ENCODE measurements at places on chromosomes 12 and 14.

GRCh38 chr14:23569443-23570151 lies 2.0 kb upstream of the AP1G2 start:
- DNase-seq: no peak

DNA sequence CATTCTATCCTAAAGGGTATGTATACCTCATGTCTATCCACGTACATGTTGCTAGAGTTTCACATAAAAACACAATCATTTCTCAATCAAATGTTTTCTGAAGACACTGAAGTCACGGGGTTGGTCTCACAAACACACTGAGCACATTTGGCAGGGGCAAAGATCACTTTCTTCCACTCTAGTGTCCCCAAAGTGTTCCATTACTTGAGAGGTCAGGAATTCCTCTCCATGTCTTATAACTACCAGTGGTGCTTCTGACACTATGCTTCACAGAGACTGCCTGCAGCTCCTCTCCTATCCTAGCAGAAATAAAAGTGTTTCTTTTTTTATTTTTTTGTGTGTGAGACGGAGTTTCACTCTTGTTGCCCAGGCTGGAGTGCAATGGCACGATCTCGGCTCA lies 19.1 kb downstream of the ZFYVE1 start:
- DNase-seq: no peak

- DNase-seq: no peak
These were observed 22.4 kb upstream of the FBRSL1 start for GRCh38 chr12:132467511-132467910.

DNA sequence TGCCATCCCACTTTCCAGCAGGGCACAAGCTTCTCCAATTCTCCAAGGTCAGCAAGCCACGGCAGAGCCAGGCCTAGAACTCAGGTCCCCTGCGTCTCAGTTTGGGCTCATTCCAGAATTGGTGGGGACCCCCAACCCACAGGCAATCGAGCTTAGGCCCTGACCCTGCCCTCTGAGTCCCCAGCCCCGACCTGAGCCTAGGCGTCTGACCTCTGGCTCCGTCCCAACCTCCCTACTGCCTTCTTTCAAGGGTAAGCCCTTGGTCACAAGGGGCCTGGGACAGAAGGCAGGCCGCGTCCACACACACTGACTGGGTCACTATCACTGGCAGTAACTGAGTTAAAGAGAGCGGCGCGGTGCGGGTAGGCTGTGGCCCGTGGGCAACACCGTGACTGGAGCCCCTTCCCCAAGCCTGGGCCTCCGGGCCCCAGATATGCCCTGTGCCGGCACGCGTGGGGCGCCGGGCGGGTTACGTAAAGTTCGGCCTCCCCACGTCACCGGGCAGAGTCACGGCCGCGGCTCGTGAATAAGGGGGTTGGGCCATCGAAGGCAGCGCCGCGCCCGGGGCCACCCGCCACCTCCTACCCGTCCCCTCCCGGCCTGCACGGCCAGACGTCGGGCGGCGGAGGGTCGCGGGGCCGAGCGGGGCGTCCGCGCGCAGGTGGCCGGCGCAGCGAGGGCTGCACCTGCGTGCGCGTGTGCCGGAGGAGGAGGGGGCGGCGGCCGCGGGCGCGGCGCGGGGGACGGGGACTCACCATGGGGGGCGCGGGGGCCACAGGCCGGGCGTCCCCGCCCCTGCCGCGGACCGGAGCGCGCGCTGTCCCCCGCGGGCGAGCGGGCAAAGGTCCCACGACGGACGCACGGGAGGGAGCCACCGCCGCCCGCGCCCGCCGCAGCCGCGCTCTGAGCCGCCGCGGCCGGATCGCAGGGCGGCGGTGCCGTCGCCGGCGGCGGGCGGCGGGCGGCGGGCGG lies 516 bp downstream of the ANKRD9 start:
- peak; percentile 55 for DNase-seq

GRCh38 chr12:66960704-66961690 lies 282.1 kb upstream of the GRIP1 start:
- no peak for DNase-seq

GRCh38 chr12:100123316-100124095 lies 19.2 kb downstream of the BLTP3B start:
- no peak for DNase-seq

GRCh38 chr12:54282949-54283593 lies 2.5 kb downstream of the HNRNPA1 start:
- no peak for DNase-seq

- peak; percentile 90 for DNase-seq
These were observed 11.4 kb downstream of the TMEM121 start for GRCh38 chr14:105537580-105538474.

DNA sequence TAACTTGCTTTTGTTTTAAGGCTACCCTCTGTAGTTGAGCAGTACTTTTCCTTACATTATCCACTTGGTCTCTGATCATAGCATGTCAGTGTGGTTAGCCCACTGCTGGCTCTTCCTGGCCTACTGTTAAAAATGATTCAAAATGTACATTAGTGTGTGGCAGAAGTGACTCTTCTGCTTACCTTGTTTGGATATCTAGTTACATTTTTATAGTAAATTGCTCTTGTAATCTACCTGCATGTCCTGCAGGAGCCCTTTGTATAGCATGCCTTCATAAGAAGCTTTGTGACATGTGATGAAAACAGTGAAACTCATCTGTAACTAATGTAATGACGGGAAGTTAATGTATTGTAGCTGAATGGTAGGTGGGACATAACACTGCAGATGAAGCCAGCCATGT lies 8.1 kb downstream of the SPATS2 start:
- no peak for DNase-seq

DNA sequence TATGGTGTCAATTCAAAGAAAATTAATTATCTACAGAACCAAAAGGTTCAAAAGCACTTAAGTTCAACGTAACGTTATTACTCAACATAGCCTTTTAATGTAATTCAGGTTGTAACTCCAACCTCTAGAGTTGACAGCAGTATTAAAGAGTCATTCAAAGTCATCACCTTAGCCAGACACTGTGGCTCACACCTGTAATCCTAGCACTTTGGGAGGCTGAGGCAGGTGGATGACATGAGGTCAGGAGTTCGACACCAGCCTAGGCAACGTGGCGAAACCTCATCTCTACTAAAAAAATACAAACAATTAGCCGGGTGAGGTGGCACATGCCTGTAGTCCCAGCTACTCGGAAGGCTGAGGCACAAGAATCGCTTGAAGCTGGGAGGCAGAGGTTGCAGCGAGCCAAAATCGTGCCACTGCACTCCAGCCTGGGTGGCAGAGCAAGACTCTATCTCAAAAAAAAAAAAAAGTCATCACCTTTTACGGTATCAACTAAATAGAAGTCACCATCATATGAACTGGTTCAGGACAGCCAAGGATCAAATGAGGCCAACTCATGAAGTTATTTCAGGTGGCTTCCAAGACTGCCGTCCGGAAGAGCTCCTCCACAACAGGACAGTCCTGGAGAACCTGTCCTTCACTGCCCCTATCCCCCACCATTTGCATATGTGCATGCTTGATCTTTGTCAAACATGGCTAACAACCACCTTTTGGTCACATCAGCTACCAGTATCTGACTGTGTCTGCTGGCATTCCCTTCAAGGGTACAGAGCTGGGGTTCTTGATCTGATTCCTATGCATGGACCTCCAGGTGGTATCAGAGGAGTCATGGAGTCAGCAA lies 4.2 kb downstream of the PPTC7 start:
- DNase-seq: no peak

- no peak for DNase-seq
These were observed 15.9 kb downstream of the PLEKHG3 start for GRCh38 chr14:64720131-64720576.

DNA sequence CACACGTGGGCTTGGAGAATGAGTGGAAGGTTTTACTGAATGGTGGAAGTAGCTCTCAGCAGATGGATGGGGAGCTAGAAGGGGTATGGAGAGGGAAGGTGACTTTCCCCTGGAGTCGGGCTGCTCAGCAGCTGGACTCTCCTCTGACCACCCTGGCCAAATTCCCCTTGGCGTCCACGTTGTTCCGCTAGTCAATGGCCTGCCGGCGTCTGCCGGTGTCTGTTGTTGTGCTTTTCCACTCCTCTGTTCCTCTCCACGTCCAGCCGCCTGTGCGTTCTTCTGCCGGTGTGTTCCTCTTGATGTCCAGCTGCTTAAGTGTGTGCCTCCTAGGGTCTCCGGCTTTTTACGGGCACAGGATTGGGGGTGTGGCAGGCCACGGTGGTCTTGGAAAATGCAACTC lies 203.5 kb downstream of the MYRFL start:
- no peak for DNase-seq

GRCh38 chr14:67508956-67509355 lies 20.4 kb upstream of the TMEM229B start:
- DNase-seq: no peak

GRCh38 chr14:68951035-68951797 lies 27.9 kb downstream of the ACTN1 start:
- no peak for DNase-seq

GRCh38 chr12:13584541-13584940 lies 388.0 kb downstream of the EMP1 start:
- no peak for DNase-seq

GRCh38 chr12:93134893-93135285 lies 205.8 kb upstream of the EEA1 start:
- no peak for DNase-seq

- DNase-seq: no peak
These were observed 3.1 kb downstream of the FAM222A start for GRCh38 chr12:109716512-109717389.

GRCh38 chr12:54650409-54650808 lies 2.2 kb upstream of the DCD start:
- DNase-seq: no peak

Data from GM13977 (cell line).